Myometrial cell (primary cell): ENCODE measurements at places on chromosomes 6 and 20. TPM values are rescaled to one million over a fixed set of nuclear protein-coding genes. Genes with fewer than 3 reads are reported as not detected.

The TUBB2B gene
- total RNA-seq, result 8.0 and 11.0 TPM in 2 replicates

The PDYN gene
- not detected in 2 replicates for total RNA-seq

The TRIM15 gene
- total RNA-seq, result not detected in 2 replicates

The SLC2A4RG gene
- total RNA-seq, result 49.3 and 69.3 TPM in 2 replicates

The RFX6 gene
- not detected in 2 replicates for total RNA-seq

The C20orf96 gene
- total RNA-seq, result 0.53 and 1.7 TPM in 2 replicates

The THBD gene
- total RNA-seq, result under 0.01 and 0.18 TPM in 2 replicates

The NR2E1 gene
- not detected in 2 replicates for total RNA-seq

The SIRPA gene
- 10.4 and 13.5 TPM in 2 replicates for total RNA-seq

The NOX3 gene
- not detected in 2 replicates for total RNA-seq

The PRPH2 gene
- 2.0 and 2.7 TPM in 2 replicates for total RNA-seq

The PAX1 gene
- total RNA-seq, result not detected in 2 replicates

The FAM83C gene
- total RNA-seq, result not detected in 2 replicates

The DEFB132 gene
- total RNA-seq, result not detected in 2 replicates

The NKX2-4 gene
- total RNA-seq, result not detected in 2 replicates

The POPDC3 gene
- 6.6 and 13.8 TPM in 2 replicates for total RNA-seq

The GNMT gene
- total RNA-seq, result not detected in 2 replicates

The UBD gene
- not detected in 2 replicates for total RNA-seq

The MYMX gene
- total RNA-seq, result not detected in 2 replicates

The MDFI gene
- 0.86 TPM in 1 of 2 replicates, not detected in the other for total RNA-seq

The PRRT1 gene
- total RNA-seq, result not detected in 2 replicates

The OTOR gene
- total RNA-seq, result not detected in 2 replicates

The DEFB124 gene
- total RNA-seq, result not detected in 2 replicates

The ULBP2 gene
- 8.1 and 10.6 TPM in 2 replicates for total RNA-seq

The ATP9A gene
- 1.9 and 3.2 TPM in 2 replicates for total RNA-seq

The CCN2 gene
- 34.0 and 39.3 TPM in 2 replicates for total RNA-seq

The DACT2 gene
- total RNA-seq, result not detected in 2 replicates

The AFG1L gene
- 2.9 and 6.0 TPM in 2 replicates for total RNA-seq

The HDAC2 gene
- 42.9 and 57.9 TPM in 2 replicates for total RNA-seq

The SALL4 gene
- not detected in 2 replicates for total RNA-seq

The PAK5 gene
- total RNA-seq, result not detected in 2 replicates

The TBXT gene
- not detected in 2 replicates for total RNA-seq

The SCRT2 gene
- total RNA-seq, result not detected in 2 replicates

The SERPINB6 gene
- 136 and 138 TPM in 2 replicates for total RNA-seq

The VARS2 gene
- total RNA-seq, result 17.9 and 20.8 TPM in 2 replicates

The SLC52A3 gene
- not detected in 2 replicates for total RNA-seq

The ZHX3 gene
- 21.6 and 24.8 TPM in 2 replicates for total RNA-seq

The KCNQ5 gene
- 0.29 and 0.53 TPM in 2 replicates for total RNA-seq

The ARMH2 gene
- total RNA-seq, result not detected in 2 replicates

The ADA gene
- 9.0 and 9.8 TPM in 2 replicates for total RNA-seq

The MUC21 gene
- not detected in 2 replicates for total RNA-seq
